CD4-positive, alpha-beta T cell treated with Interleukin-2 at 100 ng/mL for 4 hours (primary cell): ENCODE measurements at places on chromosomes 16 and 17.

DNA sequence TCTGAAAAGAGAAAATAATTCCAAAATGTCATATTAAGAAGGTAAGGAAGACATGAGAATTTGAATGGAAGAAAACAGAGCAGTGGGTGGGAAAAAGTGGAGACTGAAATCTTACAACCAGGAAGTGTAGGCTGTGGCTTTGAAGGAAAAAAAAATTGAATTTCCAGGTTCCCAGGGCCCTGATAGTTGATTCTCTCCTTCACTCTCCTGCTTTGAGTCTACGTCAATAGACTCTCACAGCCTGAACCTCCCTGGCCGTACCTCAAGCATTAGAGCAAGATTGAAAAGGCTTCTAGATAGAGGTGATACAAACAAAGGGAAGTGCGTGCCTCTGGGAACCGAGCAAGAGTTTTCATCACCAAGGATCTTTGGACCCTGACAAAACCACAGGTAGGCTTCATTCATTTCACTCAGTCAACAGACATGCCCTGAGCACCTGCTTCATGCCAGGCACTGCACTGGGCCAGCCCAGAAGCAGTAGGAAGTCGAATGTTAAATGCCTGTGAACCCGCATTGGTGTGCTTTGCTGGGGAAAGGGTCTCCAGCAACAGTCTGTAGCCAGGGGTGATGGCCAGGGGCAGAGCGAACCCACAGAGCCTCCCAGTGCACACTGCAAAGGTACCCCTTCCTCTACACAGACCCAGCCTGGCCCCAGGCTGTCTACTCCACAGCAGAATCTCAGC lies 163.9 kb downstream of the SLC39A11 start:
- DNase-seq = no peak

GRCh38 chr17:81807839-81808238 lies 3.9 kb downstream of the GCGR start:
- no peak for DNase-seq

GRCh38 chr17:49100601-49101000 lies 32.0 kb upstream of the B4GALNT2 start:
- DNase-seq = no peak

DNA sequence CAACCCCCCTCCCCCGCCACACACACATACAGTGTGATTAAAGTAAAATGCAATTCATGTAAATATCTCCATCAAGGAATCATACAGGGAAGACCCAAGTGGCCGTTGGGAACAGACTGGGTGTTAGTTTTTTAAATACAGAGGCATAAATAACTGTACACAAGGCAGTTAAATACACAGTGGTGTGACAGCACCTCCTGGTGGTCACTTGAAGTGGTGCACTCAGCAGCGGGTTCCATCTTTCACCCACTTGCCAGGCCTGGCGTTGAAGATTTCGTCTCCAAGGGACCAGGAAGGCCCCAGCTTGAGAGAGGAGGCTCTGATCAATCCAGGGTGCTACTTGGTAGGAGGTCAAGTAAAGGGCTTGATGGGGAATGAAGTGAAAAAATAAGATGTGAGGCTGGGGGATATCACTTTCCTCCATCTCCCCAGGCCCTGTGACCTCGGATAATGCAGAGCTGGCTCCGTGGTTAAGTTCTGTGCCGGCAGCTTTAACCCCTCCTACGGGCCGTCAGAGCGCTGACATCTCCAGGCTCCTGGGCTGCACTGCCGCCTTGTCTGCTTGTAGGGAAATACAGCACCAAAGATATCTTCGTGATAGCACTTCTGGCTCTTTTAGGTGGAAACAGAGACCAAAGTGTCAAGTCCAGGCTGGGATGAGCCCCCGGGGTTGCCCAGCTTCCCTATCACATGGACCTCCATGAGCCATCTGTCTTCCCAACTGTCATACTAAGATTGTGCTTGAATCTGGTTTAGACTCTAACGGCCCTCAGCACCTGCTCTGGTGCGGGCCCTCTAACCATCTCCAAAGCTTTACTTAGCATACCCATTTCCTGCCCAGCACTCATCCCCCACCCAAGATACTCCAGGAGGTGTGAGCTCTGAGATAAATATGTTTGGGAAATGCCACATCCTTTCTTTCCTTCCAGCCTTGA lies 20.7 kb downstream of the LGALS9 start:
- peak; percentile 73 for DNase-seq

DNA sequence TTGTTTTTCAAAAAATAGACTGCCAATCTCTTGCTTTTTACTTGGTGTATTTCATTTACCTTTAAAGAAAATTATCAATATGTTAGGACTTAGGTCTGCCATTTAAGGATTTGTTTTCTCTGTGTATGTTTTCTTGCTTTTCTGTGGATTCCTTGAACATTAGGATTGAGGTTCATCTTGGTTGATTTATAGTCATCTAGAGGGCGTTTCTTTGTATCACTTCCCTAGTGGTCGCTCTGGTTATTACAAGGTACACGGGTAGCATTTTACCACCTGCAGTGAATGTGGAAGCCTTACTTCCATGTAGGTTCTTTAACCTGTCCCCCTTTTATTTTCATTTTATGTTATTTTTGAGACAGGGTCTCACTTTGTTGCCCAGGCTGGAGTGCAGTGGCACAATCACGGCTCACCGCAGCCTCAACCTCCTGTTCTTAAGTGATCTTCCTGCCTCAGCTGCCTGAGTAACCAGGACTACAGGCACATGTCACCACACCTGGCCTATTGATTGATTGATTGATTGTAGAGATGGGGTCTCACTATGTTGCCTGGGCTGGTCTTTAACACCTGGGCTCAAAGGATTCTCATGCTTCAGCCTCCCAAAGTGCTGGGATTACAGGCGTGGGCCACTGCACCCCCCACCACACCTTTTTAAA lies 35.2 kb upstream of the CBX4 start:
- peak; percentile 51 for DNase-seq
